Stimulated activated CD4-positive, alpha-beta T cell treated with anti-CD3 and anti-CD28 coated beads, Interleukin-1b, Interleukin-23, amount 100 ng/mL, for 24 hours (primary cell): ENCODE measurements at places on chromosomes 16 and 17.

DNA sequence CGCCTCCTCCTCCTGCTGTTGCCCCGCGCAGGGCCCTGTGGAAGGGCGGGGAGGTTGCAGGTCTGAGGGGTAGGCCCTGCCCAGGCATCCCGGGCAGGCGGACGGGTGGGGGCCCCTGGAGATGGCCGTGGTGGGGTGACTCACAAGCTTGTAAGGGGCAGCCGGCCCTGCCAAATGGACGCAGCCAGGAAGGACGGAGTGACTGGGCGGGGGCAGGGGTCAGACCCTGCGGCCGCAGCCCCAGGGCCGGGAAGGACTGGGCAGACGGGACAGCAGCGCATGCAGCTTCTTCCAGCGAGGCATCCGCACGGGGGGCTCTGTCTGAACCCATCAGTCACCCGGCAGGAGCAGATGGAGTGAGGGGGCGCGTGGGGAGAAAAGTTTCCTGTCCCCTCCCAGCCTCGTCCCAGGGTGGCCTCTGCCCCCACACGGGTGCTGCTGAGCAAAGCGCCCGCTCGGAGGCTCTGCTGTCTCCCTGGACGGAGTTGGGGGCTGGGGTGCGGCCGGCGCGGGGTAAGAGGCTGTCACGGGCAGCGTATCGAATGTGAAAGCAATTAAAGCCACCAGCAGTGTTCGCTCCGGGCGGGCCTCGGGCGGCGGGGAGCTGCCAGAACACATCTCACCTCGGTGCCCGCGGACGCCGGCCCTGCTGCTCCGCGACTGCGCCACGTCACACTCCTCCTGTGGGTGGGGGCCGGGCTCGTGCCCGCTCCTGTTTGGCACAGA lies 5.4 kb upstream of the PRR35 start:
- DNase-seq: no peak

- DNase-seq: no peak
Measured at GRCh38 chr16:1154291-1154886, 1.5 kb downstream of the CACNA1H start.

GRCh38 chr17:8131844-8132441 lies 8.0 kb upstream of the HES7 start:
- no peak for DNase-seq

DNA sequence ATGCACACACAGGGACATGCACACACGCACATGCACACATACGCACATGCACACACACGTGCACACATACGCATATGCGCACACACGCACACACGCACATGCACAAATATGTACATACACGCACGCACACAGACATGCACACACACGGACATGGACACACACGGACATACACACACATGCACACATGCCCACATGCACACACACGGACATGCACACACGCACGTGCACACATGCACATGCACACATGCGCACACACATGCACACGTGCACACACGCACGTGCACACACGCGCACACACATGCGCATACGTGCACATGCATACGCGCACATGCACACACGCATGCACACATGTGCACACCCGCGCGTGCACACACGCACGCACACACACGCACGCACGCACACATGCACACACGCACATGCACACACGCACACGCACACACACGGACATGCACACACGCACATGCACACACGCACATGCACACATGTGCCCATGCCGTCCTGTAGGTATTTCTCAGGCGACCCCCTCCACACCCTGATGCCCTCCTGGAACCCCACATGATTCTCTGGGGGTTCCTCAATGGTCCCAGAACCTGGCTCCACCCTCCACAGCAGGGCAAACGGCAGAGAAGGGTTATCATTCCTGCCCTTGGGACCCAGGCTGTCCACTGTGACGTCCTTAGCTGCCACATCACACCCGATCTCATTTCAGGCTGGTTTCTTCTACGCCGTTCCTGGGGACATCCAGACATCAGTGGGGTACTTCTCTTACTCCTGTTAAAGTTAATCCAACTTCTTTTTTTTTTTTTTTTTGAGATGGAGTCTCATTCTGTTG lies 9.6 kb upstream of the RBFOX3 start:
- DNase-seq: no peak

DNA sequence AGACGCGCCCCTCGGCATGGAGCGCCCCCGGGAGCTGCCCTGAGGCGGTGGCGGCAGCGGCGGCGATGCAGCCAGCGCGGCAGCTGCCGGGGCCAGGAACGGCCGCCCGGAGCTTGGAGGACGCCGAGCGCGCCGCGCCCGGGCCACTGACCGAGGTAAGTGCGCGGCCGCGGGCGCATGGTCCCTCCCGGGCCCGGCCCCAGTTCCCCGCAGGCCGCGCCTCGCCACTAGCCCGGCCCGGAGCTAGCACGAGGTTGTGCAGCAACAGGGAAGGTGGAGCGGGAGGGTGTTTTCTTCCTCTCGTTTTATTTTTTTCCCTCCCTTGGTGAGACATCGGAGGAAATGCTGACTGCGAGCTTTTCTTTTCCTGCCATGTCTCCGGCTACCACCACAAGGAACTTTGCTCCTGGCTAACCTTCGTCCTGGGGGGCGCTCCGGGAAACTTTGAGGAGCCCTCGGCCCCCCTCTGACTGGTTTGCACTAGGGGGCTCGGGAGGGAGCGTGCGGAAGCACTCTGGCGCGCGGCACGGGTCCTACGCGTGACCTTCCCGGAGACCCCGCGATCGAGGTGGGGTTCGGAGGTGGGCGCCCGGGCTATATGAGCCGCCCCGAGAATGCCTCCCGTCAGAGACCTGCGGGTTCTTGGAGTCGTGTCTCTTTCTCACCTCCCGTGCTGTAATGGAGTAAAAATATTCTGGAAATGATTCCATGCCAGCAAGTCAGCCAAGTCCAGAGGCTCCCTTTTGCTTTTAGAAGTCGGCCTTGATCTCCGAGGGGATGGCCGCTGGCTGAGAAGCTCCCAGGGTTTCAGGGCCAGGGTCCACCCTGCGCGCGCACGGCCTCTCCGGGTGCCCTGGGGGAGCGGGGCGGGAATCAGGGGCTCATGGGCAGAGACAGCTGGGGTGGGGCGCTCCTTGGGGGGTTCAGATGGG lies 868 bp downstream of the KCNJ12 start:
- DNase-seq: no peak

DNA sequence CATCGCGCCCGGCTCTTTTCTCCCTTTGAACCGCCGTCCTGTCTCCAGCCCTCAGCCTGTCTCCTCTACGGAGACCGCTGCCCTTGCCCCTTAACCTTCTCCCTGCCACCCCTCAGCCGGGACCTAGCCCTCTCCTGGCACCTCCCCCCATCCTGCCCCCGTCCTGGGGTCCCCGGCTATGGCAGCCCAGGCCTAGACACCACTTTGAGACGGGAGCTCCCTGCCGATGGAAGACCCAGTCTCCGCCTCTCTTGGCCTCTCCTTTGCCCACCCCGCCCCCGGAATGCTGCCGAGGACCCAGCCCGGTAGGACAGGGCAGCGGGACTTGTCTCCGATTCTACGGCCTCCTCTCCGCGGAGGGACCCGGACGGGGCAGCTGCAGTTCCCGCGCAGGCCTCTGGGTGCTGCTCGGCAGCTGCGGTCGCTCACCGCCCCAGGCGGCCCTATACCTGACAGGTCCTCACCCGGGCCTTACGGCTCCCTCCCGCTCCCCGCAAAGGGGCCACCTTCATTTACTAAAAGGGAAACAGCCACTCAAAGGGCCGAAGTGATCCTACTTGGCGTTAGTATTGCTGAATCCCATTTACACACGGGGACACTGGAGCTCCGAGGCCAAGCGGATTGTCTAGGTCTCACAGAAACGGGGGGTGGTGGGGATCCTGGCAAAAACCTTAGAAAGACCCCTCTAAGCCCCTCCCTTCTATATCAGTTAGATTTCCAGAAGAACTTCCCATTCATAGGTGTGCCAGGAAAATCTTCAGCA lies 32.6 kb upstream of the TAC4 start:
- DNase-seq: peak; percentile 62

DNA sequence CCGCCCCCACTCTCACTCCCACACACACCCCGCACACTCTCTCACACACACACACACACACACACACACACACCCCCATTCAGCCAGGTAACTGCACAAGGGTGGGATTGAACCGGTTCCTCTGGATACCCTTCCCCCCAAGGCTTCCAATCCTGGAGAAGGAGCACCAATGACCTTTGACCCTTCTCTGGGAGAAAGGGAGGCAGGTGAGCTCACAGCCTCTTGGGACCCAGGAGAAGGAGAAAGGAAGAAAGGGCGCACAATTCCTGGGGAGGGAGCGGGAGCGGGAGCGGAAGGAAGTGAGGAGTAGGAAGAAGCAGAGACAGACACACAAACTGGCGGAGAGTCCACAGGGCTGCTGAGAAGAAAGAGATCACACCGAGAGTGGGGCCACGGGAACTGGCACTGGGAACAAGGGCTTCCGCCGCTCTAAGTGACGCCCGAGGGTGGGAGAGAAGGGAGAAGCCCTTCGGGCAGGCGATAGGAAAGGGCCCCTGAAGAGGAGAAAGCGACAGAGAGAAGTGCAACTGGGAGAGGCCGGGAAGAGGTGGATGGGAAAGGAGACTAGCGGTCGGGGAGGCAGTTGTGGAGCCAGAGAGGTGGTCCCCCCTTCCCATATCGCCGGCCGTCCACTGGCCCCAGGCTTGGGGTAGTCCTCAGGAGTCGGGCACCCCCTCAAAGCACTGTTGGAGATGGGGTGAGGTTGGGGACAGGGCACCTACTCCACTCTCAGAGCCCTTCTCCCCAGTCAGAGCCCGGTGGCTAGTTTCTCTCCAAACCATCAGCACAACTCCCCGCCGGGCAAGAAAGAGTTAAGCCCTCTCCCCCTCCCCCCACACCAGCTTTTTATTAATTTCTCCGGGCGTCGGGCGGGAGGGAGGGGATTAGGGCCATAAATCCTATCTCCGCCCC lies 1.3 kb downstream of the SAMD14 start:
- no peak for DNase-seq

- DNase-seq: no peak
Measured at GRCh38 chr17:55430541-55431288, 9.1 kb upstream of the MMD start.

DNA sequence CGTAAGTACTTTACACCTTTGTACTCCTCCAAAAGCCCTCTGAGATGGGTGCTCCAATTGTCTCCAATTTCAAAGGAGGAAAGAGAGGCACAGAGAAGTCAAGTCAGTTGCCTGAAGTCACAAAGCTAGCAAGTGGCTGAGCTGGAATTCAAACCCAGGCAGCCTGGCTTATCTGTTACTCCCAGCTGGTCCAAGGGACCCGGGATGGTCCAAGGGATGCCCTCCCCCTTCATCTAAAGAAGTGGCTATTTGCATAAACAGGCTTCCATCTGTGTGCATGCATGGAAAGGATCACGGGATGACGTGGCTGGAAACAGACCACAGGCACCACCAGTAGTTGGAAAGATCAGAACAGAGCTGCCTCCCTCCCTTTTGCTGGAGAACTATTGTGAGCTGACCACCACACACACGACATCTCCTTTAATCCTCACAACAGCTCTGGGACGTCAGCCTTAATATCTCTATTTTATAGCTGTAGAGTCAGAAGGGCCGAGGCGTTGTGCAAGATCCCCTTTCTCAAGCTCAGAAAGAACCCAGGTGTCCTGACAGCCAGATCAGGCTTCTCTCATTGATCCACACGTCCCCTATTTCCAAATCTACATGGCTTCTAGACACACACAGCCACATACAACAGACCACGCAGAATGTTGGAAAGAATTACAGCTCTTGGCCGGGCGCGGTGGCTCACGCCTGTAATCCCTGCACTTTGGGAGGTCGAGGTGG lies 10.9 kb upstream of the COL1A1 start:
- DNase-seq: no peak

DNA sequence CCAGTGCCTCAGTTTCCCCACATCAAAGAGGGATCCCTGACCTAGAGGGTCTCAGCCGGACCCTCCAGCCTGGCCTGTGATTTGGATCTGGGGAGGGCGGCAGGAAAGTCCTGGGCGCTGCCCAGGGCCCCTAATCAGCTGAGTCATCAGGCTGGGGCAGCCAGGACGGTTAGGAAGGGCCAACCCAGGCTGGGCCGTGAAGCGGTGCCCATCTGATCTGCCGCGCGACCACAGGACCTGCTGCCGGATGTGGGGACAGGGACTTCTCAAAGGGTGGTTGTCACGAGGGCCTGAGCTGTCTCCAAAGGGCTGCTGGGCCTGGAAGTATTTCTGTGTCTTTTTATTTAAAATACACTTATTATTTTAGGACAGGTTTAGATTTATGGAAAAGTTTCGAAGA lies 4.4 kb downstream of the TPSAB1 start:
- DNase-seq: no peak

DNA sequence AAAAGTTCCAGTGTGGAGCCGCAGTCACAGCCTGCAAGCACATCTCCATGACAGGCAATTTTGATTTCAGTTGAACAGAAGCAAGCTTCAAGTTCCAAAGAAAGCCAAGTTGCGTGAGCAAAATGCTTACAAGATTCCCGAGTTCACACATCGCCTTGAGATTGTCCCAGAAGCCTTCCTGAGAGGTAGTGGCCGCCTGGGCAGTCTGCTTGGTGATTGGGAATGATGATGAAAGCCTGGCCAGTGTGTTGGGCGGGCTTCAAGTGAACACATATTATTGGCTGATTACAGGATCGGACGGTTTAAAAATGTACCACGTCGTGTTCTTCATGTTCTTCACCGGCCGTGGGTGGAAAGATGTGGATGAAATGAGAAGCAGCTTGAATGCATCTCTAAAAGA lies 185.5 kb downstream of the FOXL1 start:
- no peak for DNase-seq

DNA sequence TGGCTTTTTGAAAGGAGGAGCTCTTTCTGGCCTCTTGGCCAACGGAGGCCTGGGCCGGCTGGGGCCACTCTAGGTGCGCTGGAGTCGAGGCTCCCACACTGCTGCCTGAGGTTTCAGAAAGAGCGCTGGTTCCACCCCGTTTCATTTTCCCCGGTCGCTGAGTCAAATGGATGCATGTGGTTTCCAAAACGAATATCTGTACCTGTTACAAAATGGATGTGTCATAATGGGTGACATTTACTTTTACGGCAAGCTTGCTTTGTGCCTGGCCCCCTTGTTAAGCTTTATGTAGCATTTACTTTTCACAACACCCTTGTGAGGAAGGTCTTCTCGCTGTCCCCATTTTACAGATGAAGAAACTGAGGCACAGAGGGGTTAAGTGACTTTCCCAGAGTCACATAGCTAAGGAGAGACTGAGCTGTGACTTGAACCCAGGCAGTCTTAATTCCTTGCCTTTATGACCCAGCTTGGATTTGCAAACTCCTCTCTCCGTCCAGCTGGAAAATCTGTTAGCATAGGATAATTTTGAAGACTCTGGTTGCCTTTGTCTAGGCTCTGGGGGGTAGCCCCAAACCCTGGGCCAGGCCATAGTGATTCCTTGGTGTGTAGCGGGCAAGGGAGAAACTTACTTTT lies 10.6 kb downstream of the KSR1 start:
- peak; percentile 70 for DNase-seq

- no peak for DNase-seq
Measured at GRCh38 chr17:28974451-28974850, 23.1 kb upstream of the PHF12 start.

- DNase-seq: no peak
Measured at GRCh38 chr17:54544249-54544648, 356.4 kb upstream of the TOM1L1 start.

GRCh38 chr17:39527220-39527813 lies 66.0 kb downstream of the CDK12 start:
- no peak for DNase-seq

GRCh38 chr17:71187145-71187878 lies 933.5 kb upstream of the SOX9 start:
- DNase-seq: no peak

GRCh38 chr17:37726248-37726647 lies 18.6 kb downstream of the HNF1B start:
- DNase-seq: no peak
